Stimulated activated CD4-positive, alpha-beta T cell treated with anti-CD3 and anti-CD28 coated beads, Interleukin-1b, Interleukin-23, amount 100 ng/mL, for 48 hours (primary cell): ENCODE measurements at places on chromosomes 5 and 9.

DNA sequence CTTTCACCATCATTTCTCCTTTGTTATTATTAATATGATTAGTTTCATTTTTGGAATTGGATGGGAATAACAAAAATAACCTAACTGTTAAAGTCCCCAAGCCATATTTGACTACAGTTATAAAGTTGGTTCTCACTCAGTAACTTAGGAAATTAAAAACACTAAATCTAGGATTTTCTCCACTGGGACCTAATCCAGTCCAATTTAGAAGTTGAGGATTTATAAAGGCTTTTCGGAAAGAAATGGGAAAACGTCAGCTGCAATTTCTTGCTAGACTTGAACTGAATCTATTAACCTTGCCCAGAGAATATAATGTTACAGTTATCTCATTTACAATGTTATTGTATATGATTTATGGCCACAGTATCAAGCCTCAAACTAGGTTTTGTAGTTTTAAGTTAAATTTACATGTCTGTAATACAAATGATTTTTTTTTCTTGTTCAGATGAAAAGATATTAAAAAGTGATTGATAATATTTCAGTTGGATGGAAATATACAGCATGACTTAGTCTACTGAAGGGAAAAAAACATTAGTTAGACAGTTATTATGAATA lies 524.3 kb upstream of the GRAMD2B start:
- no peak for DNase-seq

DNA sequence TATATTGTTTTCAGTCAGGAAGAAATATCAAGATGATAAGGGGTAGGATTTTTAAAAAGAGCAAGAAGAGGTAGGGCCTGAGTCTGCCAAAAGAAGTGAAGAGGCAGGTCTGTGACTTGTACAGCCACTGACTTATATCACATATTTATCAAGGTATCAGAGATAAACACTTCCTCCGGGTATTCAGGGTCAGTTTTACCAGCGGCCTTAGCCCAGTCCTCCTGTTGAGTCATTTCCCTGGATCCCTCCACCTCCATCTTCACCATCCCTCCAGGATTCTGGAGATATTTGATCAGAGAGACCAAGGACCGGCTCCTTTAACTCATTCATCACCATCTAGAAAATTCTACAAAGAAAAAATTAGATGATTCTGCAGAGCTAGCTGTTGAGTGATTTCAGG lies 375.7 kb upstream of the TUSC1 start:
- DNase-seq = no peak

DNA sequence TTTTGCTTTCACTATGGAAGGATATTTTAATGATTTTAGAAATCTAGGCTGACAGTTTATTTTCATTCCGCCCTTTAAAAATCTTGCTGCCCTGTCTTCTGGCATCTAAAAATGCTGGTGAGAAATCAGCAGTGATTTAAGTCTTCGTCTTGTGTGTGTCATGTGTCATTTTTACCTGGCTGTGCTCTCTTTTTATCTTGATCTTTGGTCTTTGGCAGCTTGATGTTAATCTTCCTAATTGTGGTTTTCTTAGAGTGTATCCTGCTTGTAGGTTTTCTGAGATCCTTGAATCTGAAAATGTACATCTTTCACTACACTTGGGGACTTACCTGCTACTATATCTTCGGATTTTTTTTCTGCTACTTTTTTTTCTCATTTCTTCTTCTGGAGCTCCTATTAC lies 11.9 kb upstream of the LPCAT1 start:
- no peak for DNase-seq

GRCh38 chr9:94082553-94082952 lies 1.7 kb upstream of the PTPDC1 start:
- no peak for DNase-seq

- DNase-seq = no peak
Observed at GRCh38 chr9:28758341-28758740, 1185.1 kb upstream of the C9orf72 start.

DNA sequence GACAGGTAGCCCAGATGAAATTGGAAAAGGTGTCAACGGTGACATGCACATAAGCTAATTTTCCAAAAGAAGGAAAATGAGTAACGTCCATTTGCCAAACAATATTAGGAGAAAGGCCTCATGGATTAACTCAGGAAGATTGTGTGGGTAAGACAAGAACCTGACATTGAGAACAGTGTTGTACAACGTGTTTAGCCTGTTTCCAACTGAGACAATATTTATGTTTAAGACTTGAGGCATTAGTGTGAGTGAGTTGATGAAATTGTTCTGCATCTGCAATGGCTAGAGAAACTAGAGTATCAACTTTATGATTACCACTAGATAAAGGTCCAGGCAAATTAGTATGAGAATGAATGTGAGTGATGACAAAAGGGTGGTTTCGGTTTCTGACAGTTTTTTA lies 191.3 kb upstream of the RAI14 start:
- DNase-seq = no peak
